Stimulated activated CD4-positive, alpha-beta T cell treated with anti-CD3 and anti-CD28 coated beads, Interleukin-12 subunit alpha, Interleukin-12 subunit beta, amount 100 ng/mL, for 24 hours (primary cell): ENCODE measurements at places on chromosomes 12 and 14.

DNA sequence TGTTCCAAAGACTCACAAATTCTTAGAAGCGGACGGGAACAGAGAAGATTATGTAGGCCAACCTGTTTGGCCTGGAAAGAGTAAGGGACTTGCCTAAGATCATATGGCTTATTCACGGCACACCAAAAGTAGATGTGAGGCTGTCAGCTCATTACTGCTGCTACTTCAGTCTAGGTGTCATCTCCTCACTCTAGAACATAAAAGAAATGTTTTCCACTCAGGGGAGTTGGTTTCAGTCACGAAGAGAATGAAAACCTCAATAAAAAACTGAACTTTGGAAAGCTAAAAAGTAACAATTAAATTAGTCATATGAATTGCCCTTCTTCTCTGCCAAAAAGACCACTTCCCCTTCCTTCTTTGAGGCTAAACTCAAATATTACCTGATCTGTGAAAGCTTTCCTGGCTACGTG is 658 bp upstream of the CEP128 start:
- DNase-seq = no peak

DNA sequence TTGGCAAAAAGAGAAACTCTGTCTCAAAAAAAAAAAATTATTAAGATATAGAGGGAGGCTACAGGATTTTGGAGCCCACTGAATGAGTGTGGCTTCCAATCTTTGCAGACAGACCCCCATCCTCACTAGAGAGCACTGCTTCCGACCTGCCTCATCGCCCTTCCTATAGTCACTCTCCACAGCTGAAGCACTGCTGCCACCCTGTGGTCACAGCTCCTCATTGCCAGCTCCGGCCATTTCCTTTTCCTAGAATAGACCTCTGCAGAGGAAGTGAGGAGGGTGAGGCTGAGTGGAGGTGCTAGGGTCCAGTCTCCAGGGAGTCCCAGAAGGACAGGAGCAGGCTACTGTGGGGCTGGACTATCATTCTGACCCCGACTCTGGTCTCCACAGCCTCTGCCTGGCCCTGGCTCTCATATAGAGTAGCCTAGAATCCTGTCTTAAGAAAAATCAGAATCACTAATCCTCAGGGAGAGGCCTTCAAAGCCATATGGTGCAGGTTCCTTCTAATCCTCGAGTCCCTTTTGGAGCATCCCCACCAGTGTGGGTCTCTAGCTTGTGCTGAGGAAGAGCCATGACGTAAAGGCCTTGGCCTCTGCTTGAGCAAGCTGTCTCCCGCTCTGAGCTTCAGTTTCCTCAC is 1.4 kb upstream of the NPFF start:
- peak; percentile 84 for DNase-seq

- DNase-seq = no peak
Observed at GRCh38 chr12:14190694-14191093, 174.8 kb upstream of the ATF7IP start.

GRCh38 chr14:102878970-102879460 is 43.4 kb upstream of the AMN start:
- DNase-seq = no peak

GRCh38 chr12:90851800-90852718 is 102.9 kb downstream of the CCER1 start:
- DNase-seq = no peak

- DNase-seq = no peak
Observed at GRCh38 chr12:25653487-25654175, 100.5 kb upstream of the LMNTD1 start.

GRCh38 chr14:35403114-35403602 is 1.4 kb downstream of the NFKBIA start:
- DNase-seq = peak; percentile 34

- DNase-seq = no peak
Observed at GRCh38 chr14:39875028-39875427, 442.8 kb upstream of the FBXO33 start.

DNA sequence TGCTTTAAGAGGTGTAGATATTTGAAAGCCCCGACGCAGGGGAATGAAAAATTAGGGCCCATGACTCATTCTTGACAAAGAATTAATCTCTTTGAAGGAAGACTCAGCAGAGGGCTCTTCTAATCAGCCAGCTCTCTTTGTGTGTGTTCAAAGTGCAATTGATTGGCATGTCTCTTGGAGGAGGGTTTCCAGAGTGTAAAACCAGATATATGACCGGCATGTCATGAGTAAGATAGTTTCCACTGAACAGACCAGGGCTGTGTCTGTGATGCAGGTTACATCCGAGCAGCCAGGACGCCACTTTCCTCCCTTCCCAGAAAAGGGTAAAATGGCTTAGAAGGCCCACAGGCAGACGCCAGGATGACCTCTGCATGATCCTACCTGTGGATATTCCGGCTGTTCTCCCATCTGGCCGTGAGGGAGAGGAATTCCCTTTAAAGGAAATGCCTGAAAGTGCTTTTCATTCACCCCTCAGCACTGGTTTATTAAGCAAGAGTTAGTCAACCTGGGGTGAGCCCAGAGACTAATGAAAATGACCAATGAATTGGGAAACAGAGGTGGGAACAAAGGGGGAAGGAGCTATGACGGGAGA is 7.2 kb upstream of the KRT75 start:
- DNase-seq = no peak

DNA sequence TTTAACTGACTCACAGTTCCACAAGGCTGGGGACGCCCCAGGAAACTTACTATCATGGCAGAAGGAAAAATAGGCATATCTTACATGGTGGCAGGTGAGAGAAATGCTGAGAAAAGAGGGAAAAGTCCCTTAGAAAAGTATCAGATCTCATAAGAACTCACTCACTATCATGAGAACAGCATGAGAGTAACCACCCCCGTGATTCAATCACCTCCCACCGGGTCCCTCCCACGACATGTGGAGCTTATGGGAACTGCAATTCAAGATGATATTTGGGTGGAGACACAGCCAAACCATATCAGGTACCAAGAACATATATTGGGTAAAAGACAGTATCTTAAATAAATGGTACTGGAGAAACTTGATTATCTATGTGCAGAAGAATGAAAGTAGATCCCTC is 100.3 kb upstream of the FAR2 start:
- no peak for DNase-seq

DNA sequence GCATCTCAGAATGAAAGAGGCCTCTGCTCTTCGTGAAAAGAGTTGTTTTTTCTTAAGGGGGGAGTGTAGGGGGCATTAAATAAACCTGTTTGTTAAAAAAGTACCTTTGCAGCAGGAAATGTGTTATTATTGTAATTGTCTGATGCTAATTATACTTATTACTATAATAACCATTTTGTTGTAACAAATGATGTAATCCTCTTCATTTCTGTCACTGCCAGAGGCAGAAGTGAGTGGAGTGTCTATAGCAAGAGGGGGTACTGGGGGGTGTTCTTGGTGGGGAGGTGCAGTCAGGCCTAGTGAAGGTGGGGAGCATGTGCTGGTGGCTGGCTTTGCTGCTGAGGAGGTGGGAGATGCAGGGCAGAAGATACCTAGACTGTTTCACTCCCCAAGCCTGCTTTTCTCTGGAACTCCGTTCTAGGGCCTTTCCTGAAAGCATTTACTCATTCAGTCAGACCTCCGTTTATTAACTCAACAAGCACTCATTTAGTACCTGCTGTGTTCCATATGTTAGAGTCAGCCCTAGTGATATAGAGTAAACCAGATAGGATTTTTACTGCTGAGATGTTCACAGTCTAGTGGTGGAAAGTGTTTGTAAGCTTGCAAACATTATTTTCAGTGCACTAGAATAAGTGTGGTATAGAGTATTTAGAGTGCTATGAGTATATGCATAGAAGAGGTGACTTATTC is 77.5 kb upstream of the CISTR start:
- DNase-seq = no peak

- no peak for DNase-seq
Observed at GRCh38 chr12:52063082-52063924, 6.5 kb upstream of the ATG101 start.

DNA sequence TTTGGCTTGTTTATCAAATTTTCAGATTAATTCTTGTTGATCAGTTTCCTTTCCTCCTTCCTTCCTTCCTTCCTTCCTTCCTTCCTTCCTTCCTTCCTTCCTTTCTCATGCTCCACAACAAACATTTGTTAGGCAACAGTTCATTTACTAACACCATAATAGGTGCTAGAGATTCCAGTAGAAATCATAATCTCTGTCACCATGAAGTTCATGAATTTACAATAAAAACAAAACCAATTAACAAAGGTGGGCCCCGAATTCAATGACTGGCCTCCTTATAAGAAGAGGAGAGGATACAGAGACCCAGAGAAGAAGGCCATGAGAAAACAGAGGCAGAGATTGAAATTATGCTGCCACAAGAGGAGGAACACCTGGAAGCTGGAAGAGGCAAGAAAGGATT is 266.9 kb upstream of the GARIN6 start:
- no peak for DNase-seq

DNA sequence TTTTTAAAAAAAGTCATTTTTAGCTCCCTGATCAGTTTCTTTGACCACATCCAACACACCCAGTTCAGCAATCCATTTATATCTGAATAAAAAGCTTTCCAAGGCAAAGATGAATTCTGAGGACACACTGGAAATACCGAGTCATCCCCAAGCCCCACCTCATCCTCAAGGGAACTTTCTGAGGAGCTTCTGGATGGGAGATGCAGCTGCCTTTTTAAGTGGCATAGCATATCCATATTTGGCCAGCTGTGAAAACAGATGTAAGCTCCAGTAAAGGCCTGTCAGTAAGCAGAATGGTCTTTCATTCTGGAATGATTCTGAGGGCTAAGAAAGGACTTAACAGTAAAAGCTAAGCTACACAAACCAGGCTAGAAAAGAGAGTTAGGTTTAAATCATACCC is 18.4 kb downstream of the ZFYVE1 start:
- no peak for DNase-seq

- DNase-seq = no peak
Observed at GRCh38 chr12:6826125-6826733, 2.0 kb upstream of the P3H3 start.

GRCh38 chr12:47885012-47885501 is 19.7 kb downstream of the VDR start:
- peak; percentile 84 for DNase-seq

- DNase-seq = no peak
Observed at GRCh38 chr14:41299924-41300323, 306.8 kb upstream of the LRFN5 start.

GRCh38 chr12:125194163-125194773 is 129.0 kb downstream of the AACS start:
- no peak for DNase-seq

DNA sequence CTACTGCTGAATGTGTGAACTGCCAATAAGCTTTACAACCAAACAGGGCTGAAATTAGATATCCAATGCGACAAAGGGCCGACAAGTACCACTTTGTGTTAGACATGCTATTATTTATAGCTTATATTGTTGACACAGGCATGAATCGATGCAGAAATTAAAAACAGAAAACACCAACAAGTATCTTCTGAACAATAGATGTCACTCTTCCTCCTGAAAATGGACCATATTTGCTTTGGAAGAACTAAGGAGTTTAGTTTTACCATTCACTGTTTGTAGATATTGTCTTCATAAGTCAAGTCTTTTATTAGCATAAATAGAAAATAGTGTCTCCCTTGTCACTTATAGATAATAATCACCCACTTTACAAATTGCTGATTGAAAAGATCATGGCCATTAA is 86.5 kb downstream of the LRIG3 start:
- no peak for DNase-seq

DNA sequence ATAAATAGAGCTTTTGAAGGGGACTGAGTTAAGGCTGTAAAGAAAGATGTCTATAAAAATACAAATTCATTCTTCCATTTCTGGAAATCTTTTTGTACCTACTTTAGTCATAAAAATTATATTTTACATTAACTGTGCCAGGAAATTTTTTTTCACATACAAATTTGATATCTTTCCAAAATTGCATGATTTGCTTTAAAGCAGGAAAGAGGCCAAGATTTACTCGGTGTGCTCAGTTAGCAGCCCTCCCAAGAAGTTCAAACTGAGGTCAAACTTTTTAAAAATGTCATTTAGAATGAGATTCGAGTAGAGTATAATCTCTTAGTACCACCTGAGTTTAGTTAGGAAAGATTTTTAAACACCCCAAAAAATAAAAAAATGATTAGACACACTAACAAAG is 173.2 kb upstream of the GRIP1 start:
- DNase-seq = no peak

- peak; percentile 35 for DNase-seq
Observed at GRCh38 chr14:91138511-91139359, 24.9 kb downstream of the DGLUCY start.

DNA sequence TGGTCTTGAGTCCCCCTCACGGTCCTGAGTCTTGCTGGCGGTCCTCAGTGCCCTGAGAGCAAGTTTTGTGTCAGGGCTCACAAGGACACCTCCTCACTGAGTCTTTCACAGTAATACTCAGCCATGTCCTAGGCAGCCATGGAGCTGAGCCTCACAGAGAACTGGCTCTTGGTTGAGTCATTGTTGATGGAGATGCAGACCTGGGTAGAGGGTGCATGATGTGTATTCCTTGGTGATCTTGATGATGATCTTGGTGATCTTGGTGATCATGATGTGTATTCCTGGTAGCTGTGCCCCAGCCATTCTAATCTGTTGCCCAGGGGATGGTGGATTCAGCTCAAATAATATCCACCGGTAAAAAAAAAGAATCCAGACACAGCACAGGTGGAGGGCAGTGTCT is 495.4 kb downstream of the TMEM121 start:
- DNase-seq = no peak

GRCh38 chr12:113462998-113463745 is 8.5 kb downstream of the LHX5 start:
- DNase-seq = no peak

- no peak for DNase-seq
Observed at GRCh38 chr14:98028162-98028561, 1231.0 kb downstream of the VRK1 start.

DNA sequence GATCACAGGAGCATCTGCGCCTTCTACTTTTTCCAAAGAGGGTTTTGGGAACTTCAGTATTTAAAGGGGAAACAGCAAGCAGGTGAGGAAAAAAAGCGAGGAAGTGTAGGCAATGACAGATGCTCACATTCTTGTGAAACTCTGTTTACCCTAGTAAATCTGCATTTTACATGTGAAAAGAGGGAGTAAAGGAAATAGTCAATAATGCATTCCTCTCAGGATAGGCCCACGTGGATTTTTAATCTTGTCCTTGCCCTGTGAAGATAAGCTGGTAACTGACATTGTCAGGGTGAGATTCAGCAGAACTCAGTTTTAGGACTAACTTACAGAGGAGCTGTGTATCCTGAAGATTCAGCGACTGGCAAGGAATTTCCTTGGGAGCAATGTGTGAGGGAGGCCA is 1119.2 kb upstream of the TMEM132C start:
- no peak for DNase-seq
